ENCODE measurements at places on chromosomes 2 and 18. TPM values are rescaled to one million over a fixed set of nuclear protein-coding genes. Genes with fewer than 3 reads are reported as not detected.

The CAPN14 gene
- 0.16 TPM for total RNA-seq

The BOLL gene
- not detected for total RNA-seq

The FAM124B gene
- total RNA-seq: 1.2 TPM

The OR6B2 gene
- total RNA-seq: not detected

The IKZF2 gene
- total RNA-seq: 11.3 TPM

The KIF3C gene
- 11.8 TPM for total RNA-seq

The FARP2 gene
- total RNA-seq: 41.0 TPM

The TRIB2 gene
- total RNA-seq: 112 TPM

The ABCG5 gene
- total RNA-seq: not detected

Measured in fibroblast of the aortic adventitia (primary cell).